ENCODE measurements at places on chromosomes 7 and 10.

DNA sequence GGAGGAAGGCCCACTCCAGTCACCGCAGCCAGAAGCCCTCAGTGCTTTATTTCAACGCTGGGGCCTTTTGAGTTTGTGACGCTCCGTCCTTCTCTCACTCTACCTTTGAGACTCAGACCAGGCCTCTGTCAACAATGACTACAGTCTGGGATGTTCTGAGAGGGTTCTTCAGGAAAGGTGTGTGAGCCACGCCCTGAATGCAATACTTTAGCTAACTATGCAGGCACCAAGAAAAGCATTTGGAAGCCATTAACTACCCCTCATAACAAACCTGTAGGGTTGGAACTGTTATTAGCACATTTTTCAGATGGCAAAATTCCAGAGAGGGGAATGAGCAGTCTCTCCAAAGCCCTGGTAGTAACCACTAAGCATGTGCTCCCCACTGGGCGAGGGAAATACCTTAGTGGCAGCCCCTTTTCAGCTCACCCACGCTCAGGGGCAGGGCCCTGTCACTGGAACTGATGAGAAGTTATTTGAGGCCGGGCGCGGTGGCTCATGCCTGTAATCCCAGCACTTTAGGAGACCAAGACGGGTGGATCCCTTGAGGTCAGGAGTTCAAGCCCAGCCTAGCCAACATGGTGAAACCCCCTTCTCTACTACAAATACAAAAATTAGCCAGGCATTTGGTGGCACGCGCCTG is 5.7 kb upstream of the ARPC1B start:
- DNase-seq: no peak

DNA sequence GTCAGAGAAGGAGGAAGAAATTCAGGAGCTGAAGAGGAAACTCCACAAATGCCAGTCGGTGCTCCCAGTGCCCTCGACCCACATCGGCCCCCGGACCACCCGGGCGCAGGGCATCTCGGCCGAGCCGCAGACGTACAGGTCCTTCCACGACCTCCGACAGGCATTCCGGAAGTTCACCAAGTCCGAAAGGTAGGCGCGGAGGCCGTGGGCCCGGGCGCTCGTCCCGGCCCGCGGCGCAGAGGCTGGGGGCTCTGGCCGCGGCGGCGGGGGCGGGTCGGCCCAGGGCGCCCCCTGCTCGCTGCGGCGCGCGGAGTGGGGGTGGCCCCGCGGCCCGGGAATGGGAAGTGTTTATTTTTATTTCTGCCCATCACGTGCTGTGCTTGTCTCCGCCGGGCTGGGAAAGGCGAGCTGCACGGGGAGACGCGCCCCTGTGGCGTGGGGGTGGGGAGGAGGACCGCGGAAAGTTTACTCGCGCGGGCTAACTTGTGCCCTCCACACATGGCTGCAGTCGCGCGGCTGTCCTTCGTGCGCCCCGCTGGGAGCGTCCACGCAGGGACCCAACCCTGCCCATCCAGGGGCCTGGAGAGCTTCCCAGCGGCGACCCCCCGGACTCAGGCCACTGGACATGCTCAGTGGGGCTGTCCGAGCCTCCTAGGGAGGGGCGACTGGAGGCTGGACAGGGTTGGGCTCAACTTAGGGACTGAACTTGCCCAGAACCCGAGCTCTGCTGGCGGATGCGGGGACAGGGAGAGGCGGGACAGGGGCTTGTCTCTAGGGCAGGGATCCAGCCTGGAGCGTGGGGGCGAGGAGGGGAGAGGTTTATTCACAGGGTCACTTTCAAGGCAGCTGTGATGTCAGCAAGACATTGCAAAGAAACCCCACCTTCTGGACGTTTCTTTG is 82.6 kb upstream of the PRKG1 start:
- DNase-seq: no peak

DNA sequence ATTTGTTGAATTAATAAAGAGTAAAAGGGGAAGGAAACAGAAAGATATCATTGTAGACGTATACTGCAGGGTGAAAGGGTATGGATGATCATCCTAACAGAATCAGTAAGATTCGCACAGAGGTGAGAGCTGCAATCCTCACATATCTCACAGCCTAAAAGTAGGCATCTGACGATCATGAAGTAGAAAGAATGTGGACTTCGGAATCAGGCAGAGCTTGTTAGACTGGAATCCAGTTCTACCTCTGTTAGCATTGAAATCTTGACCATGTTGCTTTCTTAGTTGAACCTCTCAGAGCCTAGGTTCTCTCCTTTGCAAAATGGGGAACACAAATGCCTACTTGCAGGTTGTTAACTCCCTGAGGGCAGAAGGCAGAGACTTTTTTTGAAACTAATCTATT is 320.0 kb upstream of the C7orf33 start:
- DNase-seq: no peak

DNA sequence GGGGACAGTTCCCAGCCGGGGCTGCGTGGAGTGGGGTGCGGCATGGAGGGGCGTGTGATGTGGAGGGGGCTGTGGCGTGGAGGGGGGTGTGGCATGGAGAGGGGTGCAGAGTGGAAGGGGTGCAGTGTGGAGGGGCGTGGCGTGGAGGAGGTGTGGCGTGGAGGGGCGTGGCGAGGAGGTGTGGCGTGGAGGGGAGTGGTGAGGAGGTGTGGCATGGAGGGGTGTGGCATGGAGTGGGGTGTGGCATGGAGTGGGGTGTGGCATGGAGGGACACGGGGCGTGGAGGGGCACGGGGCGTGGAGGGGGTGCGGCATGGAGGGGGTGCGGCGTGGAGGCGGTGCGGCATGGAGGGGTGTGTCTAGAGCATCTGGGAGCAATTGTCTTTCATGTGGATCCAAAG is 33.6 kb downstream of the NKX6-2 start:
- DNase-seq: no peak

GRCh38 chr10:48237259-48238250 is 36.9 kb downstream of the FRMPD2 start:
- no peak for DNase-seq

- no peak for DNase-seq
Measured at GRCh38 chr10:25455980-25456567, 281.3 kb downstream of the GPR158 start.

DNA sequence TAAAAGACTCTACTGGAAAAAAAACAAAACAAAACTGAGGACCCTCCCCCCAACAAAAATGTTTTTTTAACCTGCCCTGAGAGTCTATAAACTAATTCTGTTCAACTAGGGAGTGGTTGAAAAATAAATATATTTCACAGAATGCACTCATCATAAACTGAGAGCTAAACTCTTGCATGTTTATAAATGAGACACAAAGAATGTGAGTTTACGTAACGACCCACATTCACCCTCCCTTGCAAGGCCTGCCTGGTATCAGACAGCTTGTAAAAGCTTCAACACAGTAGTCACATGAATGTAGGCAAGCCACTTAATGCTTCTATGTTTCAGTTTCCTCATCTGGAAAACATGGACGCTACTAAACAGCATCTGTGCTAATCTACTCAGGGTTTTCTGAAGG is 50.3 kb downstream of the JAZF1 start:
- no peak for DNase-seq

- no peak for DNase-seq
Measured at GRCh38 chr7:12839508-12840153, 152.2 kb downstream of the ARL4A start.

GRCh38 chr7:19665399-19666008 is 43.3 kb downstream of the POLR1F start:
- no peak for DNase-seq

- DNase-seq: no peak
Measured at GRCh38 chr10:131980761-131981428, 828 bp downstream of the BNIP3 start.

DNA sequence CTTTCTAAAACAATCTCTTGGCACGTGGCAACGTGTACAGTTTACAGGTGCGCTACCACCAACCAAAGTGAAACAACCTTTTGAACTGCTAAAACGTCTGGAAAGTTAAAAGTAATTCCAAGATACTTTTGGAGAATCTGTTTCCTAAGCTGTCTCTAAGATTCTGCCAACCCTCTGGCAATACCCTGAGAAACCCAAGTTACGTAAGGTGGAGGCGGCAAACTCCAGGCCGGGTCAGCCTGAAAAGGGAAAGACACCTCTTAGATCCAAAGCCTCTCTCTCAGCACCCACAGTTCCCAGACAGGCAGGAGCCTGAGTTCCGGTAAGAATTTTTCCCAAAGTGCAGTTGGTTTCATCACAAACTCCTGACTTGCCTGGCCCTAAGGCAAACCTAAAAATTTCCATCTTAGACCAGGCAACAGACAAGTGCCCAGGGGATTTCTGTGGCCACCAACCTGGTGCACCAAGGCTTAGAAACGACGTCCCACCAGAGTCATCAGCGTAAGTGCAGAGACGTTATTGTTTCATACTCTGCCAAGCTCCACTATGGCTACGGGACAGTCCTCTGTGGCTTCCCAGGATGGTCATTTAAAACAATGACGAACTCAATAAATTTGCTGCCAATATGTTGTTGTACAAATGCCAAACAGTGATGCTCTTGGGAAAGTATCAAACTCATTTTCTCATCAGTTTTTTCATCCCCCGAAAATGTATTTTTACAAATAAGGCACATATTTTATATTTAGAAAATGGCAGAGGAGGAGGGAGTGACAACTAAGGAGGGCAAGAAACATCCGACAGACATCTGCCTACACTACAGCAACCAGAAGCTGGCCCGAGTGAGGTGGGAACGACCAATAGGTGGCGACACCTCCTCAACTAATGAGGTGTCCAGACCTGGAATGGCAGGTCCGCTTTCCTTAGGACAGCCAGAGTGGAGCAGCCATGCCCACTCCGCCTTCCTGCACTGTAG is 205.8 kb upstream of the FRMD4A start:
- DNase-seq: no peak

Data from stimulated activated CD8-positive, alpha-beta memory T cell treated with anti-CD3 and anti-CD28 coated beads, Interleukin-2, amount 100 ng/mL, for 1 hour (primary cell).